ENCODE measurements at places on chromosomes 5 and 9.

GRCh38 chr9:78443946-78444345, 147.0 kb downstream of the PSAT1 start:
- DNase-seq, result no peak

DNA sequence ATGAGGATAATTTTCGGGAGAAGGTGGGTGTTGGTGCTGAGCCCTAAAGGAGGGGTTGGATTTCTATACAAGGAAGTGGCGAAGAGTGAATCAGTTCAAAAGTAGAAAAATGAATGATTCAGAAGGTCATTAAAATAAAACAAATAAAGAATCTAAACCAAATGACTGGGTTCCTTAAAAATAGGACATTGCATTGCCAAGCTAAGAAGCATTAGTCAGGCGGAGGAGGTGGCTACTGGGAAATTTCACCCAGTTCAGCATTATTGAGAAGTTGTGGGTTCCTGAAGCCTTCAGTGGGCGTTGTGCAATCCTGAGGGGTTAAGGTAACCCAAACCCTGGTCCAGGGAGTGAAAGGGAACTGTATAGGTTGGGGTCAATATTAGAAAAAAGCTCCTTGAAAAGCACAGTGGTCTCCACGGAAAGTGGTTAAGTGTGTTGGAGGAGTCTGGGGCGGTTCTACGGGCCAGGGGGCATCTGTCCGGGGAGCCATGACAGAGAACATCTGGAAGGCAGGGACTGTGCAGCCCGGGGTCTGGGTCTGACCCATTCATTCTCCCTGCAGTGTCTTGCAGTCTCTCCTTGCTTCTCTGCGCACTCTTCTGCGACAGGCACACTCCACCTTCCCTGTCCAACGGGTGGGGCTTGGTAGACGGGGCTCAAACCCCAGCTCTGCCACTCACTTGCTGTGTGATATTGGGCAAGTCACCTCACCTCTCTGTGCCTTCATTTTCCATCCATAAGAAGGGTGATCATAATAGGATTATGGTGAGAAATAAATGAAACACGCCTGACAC, 27.6 kb upstream of the DUSP1 start:
- DNase-seq, result peak; percentile 85

- no peak for DNase-seq
Measured at GRCh38 chr5:134565791-134566740, 40.6 kb downstream of the JADE2 start.

DNA sequence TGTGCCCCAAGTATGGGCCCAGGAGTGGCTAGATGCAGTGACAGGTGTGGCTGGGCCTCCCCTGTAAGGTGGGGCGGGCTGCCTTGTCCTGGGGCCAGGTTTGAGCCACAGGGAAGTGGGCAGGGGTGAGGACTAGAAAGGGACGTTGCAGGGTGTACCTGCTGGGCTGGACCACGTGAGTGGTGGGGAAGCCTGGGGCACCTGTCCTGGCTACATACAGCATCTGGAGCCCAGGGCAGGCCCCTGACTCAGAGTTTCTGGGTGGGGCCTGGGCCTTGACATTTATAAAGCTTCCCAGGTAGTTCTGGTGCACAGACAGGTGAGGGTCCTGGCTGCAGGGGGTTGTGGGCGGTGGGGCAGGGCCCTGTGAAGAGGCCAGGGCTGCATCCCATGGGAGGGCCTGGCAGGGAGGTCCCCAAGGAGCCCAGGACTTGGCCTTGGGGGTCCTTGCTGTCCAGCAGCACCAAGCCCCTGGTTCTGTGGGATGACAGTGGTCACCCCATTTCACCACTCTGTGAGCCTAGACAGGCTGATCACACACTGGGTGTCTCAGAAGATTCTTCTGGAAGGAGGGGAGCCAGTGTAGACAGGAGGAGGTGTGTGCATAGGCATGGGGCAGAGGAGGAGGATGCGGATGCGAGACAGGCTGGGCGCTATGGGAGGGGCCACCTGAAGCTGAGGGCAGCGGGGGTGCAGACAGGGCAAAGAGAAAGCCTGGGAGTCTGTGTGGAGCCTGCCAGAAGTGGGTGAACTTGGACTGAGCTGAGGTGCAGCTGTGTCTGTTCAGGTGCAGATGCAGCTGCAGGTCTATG, 94.0 kb downstream of the PHF2 start:
- DNase-seq, result peak; percentile 87

DNA sequence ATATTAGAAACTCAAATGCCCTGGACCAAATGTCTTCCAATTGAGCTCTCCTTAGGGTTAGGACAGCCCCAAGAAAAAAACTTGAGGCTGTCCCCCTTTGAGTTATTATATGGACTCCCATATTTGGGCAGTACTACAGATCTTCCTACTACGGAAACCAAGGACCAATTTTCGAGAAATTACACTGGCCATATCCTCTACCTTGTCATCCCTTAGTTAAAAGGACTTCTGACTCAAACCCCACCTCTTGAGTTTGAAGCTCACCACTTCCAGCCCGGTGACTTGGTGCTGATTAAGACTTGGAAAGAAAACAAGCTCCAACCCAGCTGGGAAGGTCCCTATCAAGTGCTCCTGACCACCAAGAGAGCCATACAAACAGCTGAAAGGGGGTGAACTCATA, 497.0 kb upstream of the GRAMD2B start:
- DNase-seq, result no peak

DNA sequence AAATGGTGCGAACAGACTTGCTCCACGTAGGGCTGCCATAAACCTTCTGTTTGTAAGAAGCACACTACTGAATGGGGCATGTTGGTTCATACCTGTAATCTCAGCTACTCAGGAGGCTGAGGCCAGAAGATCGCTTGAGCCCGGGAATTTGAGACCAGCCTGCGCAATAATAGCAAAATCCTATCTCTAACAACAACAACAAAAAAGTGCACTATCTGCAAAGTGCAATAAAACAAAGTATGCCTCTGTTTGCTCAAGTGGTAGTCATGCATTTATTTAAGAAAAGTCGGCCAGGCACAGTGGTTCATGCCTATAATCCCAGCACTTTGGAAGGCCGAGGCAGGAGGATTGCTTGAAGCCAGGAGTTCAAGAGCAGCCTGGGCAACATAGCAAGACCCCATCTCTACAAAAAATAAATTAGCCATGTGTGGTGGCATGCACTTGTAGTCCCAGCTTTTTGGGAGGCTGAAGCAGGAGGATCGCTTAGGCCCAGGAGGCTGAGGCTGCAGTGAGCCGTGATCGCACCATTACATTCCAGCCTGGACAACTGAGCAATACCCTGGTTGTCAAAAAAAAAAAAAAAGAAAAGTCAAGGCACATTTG, 5.2 kb downstream of the ATPSCKMT start:
- DNase-seq, result no peak

GRCh38 chr5:77733130-77733529, 43.0 kb downstream of the TBCA start:
- no peak for DNase-seq

DNA sequence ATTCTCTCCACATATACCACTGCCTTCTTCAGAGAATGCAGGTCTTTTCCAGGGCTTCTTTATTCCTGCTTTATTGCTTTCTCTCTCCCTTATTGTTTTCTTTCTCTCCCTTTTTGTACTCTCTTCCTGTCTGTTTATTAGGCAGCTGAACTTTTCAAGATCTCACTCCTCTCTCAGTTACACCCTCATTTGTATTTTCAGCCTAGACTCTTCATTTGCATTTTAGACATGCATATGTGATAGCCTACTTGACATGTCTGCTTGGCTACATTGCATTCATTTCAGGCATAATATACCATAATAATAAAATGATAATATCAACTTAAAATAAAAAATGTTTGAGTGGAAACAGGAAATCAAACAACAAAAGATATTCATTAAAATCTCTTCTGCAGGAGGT, 377.9 kb upstream of the TNC start:
- no peak for DNase-seq

GRCh38 chr9:89868100-89868499, 263.3 kb downstream of the GADD45G start:
- no peak for DNase-seq

- no peak for DNase-seq
Measured at GRCh38 chr9:137236936-137237421, 4.1 kb upstream of the TUBB4B start.

DNA sequence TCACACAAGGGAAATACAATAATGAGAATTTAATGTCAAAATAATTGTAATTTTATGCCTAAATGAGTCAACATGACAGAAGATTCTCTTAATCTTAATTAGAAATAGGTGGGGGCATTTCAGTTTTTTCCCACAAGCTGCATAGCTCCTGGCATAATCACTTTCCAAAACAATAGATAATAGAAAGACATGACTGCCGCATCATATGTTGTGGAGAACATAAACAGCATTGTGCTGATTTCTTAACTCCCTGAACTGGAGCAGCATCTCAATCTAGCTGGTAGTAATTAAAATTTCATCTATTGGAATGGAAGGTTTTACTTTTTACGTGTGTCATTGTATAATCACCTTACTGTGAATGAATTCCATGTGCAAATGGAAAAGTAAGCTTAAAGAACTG, 112.1 kb downstream of the ST8SIA4 start:
- no peak for DNase-seq

GRCh38 chr5:80479713-80480112, 8.2 kb upstream of the FAM151B start:
- DNase-seq, result no peak

- DNase-seq, result no peak
Measured at GRCh38 chr9:79408200-79408599, 163.6 kb upstream of the TLE4 start.

GRCh38 chr5:79512471-79513307, 1.2 kb downstream of the HOMER1 start:
- DNase-seq, result peak; percentile 15

DNA sequence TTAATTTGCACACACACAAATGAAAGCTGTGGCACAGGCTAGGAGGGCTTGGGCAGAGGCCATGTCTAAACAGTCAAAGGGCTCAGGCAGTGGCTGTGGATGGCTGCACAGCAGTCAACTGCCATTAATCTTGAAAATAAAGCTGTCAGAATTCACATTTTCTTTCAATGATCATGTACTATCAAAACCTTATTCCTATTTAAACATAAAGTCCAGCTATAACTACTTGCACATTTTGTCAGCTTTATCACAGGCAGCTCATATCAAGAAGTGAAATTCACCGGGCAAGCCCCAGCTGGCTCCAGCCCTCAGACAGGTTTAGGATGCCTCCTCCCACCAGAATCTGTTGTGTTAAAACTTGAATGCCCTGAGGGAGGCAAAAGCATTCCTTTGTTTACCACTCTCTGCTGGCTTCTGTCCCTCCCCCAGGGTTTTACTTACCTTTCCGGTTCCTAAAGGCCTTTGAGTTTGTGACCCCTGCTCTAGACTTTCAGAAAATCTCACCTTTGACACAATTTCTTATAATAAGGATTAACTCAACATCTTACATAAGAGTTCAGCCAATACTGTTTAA, 54.9 kb upstream of the GRAMD2B start:
- no peak for DNase-seq

- peak; percentile 35 for DNase-seq
Measured at GRCh38 chr9:86022687-86023266, 76.6 kb downstream of the GOLM1 start.

GRCh38 chr5:90939211-90939610, 380.6 kb downstream of the ADGRV1 start:
- DNase-seq, result no peak

DNA sequence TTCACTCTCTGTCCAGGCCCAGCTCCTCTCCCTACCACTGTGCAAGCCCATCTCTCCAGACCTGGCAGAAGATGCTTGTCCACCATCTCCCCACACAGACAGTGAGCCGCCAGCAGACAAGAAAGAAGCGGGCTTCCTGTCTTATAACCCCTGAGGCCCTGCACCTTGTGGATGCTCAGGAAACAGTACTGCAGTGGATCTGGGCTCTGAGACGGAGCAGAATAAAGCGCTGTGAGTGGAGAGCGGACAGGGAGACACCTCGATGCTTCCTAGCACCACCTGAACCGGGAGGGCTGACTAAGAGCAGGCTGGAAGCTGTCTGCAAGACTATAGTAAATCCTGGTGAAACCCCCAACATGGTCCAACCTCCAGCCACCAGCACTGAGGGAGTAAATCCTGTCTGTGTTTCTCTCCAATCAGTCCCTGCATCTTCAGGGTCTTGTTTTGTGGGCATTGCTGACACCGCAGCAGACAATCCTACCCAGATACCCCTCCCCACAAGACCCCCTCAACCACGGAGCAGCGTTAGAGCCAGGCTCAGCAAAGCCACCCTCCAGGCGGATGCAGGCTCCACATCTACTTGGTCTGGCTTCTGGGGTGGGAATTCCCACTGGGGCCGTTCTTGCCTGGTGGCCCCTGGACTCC, 18.7 kb downstream of the ORM2 start:
- DNase-seq, result no peak

DNA sequence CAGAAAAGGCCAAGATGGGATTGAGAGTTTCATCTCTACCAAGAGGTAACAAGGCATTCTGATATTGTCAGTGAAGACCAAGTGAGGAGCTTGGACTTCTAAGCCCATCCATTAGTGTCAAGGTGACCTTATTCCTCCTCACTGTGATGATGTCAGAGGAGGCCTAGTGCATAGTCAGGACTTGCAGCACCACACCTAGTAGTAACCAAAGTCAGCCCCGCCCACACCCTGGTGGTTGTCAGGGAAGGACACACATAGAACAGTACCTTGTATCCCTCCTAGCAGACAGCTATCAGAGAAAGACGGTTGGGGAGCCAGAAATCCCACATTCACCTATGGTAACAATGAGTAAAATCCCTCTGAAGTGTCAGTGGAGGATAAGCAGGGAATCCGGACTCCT, 111.7 kb downstream of the AP3B1 start:
- peak; percentile 26 for DNase-seq

- peak; percentile 32 for DNase-seq
Measured at GRCh38 chr5:173328844-173329490, 753 bp upstream of the STC2 start.

DNA sequence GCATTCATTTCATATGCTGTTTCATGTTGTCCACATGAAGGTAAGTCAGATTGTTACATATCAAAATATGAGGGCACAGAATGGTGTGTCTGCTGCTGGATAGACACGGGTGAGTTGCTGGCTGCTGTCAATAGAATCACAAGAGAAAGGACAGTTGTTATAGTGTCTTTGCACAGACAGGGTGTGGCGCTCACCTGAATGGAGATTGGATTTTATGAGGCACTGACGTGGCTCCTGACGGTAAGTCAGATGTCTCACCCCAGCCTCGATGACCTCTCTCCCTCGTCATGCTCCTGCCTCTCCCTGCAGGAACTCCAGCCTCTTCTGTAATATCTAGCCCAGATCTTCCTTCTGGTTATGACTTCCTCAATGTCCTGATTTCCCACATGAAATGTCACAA, 75.4 kb upstream of the SELENOP start:
- no peak for DNase-seq

GRCh38 chr5:31421806-31422586, 109.9 kb downstream of the DROSHA start:
- DNase-seq, result no peak

DNA sequence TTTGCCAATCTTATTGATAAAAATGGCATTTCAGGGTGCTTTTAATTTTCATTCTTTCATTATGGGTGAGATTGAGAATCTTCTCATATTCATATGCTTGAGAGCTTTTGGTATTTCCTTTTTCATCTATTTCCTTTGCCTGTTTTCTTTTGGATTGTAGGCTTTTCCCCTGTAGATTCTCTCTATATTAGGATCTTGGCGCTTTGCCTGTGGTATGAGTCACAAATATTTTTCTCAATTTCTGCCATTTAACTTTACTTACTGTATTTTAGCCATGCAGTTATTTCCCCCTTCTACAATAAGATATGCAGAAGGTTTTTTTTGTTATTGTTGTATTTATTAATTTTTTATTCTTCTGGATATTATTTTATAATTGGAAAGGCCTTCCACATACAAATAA, 21.5 kb upstream of the KLF9 start:
- peak; percentile 34 for DNase-seq

- DNase-seq, result peak; percentile 46
Measured at GRCh38 chr5:19619571-19619970, 368.4 kb downstream of the CDH18 start.

GRCh38 chr5:171961117-171961516, 45.3 kb downstream of the FBXW11 start:
- DNase-seq, result peak; percentile 49

GRCh38 chr9:137305060-137305797, 3.2 kb upstream of the NRARP start:
- DNase-seq, result peak; percentile 90

All from hematopoietic multipotent progenitor cell treated with erythropoietin and hydrocortisone succinate and interleukin-3 and kit ligand, for 4 days (in vitro differentiated cells).